CD4-positive, alpha-beta memory T cell (primary cell): ENCODE measurements at places on chromosomes 4 and X.

DNA sequence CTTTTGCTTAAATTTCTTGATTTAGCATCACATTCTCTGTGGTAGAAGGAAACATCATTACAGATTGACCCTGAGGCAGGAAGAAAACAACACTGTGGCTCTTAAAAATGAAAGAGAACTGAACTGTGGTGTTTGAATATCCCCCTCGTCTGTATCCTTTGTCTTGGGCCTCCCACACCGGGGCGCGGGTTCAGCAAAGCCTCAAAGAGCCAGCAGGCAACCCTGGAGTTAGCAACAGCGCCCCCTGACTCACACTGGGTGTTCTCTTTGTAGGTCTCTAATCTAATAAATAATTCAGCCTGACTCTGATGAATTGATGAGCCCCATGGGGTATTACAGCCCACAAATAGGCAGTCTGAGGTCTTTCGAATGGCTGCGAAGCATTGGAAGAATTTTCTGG lies 46.1 kb upstream of the CTSO start:
- no peaks in the 10 kb centered on the region for H3K4me1 ChIP-seq
- no peak overlapping the region for H3K4me3 ChIP-seq
- no peaks in the 10 kb centered on the region for H3K27me3 ChIP-seq

GRCh38 chrX:40581336-40581920 lies 658 bp downstream of the ATP6AP2 start:
- peak overlapping the region; percentile 84 for H3K27ac ChIP-seq
- H3K4me3 ChIP-seq: peak overlapping the region; percentile 82
- peak; percentile 51 for DNase-seq
- H3K4me1 ChIP-seq: peaks cover 21% of the 10 kb centered on the region
- no peaks in the 10 kb centered on the region for H3K27me3 ChIP-seq

GRCh38 chrX:72269671-72270251 lies 7.3 kb downstream of the RPS4X start:
- H3K27ac ChIP-seq: no peak overlapping the region
- H3K27me3 ChIP-seq: no peaks in the 10 kb centered on the region
- H3K4me3 ChIP-seq: no peak overlapping the region
- DNase-seq: no peak

- H3K36me3 ChIP-seq: no peaks in the 10 kb centered on the region
- DNase-seq: no peak
- no peak overlapping the region for H3K27ac ChIP-seq
- no peaks in the 10 kb centered on the region for H3K4me1 ChIP-seq
- H3K27me3 ChIP-seq: no peaks in the 10 kb centered on the region
Observed at GRCh38 chr4:112736718-112737135, 99.8 kb downstream of the LARP7 start.

- H3K36me3 ChIP-seq: no peaks in the 10 kb centered on the region
- DNase-seq: no peak
- no peaks in the 10 kb centered on the region for H3K4me1 ChIP-seq
- H3K27ac ChIP-seq: no peak overlapping the region
- no peak overlapping the region for H3K4me3 ChIP-seq
Observed at GRCh38 chr4:79016878-79017277, 77.6 kb upstream of the PAQR3 start.

GRCh38 chrX:37488323-37488722 lies 83.1 kb upstream of the LANCL3 start:
- no peaks in the 10 kb centered on the region for H3K36me3 ChIP-seq
- H3K27ac ChIP-seq: no peak overlapping the region
- H3K4me3 ChIP-seq: no peak overlapping the region
- no peaks in the 10 kb centered on the region for H3K27me3 ChIP-seq
- DNase-seq: no peak
